ENCODE measurements at places on chromosomes 7 and 10. TPM values are rescaled to one million over a fixed set of nuclear protein-coding genes. Genes with fewer than 3 reads are reported as not detected.

The AEBP1 gene
- total RNA-seq, result 35.6 TPM

The ACTL6B gene
- 70.0 TPM for total RNA-seq

The ZDHHC6 gene
- total RNA-seq, result 24.5 TPM

The TFEC gene
- total RNA-seq, result 1.1 TPM

The GHRHR gene
- 4.1 TPM for total RNA-seq

The NRCAM gene
- 322 TPM for total RNA-seq

The ZNF488 gene
- 19.7 TPM for total RNA-seq

The TMEM184A gene
- not detected for total RNA-seq

The CPED1 gene
- 4.2 TPM for total RNA-seq

The EBLN1 gene
- total RNA-seq, result not detected

The MKLN1 gene
- total RNA-seq, result 116 TPM

The KCP gene
- total RNA-seq, result 0.57 TPM

The SPACDR gene
- total RNA-seq, result 6.2 TPM

The DOCK4 gene
- 176 TPM for total RNA-seq

The BCAP29 gene
- total RNA-seq, result 111 TPM

The OR9A2 gene
- total RNA-seq, result 3.2 TPM

The MYOZ1 gene
- total RNA-seq, result 0.63 TPM

The CELF2 gene
- 139 TPM for total RNA-seq

The LDB1 gene
- 85.1 TPM for total RNA-seq

The OR6V1 gene
- total RNA-seq, result not detected

The CALCR gene
- not detected for total RNA-seq

The C10orf53 gene
- total RNA-seq, result 0.30 TPM

The SPDYE9 gene
- not detected for total RNA-seq

The GNGT1 gene
- total RNA-seq, result not detected

The CISD1 gene
- total RNA-seq, result 50.3 TPM

The RBM20 gene
- total RNA-seq, result 1.6 TPM

The IFIT1B gene
- not detected for total RNA-seq

The FMC1 gene
- total RNA-seq, result 7.1 TPM

The USP54 gene
- total RNA-seq, result 185 TPM

The PKD1L1 gene
- 2.7 TPM for total RNA-seq

The SYT15B gene
- total RNA-seq, result 0.41 TPM

The SCART1 gene
- 4.8 TPM for total RNA-seq

The TMEM176B gene
- total RNA-seq, result 31.4 TPM

The SYCE1 gene
- total RNA-seq, result 13.2 TPM

The HABP2 gene
- total RNA-seq, result 3.9 TPM

The MPLKIP gene
- total RNA-seq, result 28.5 TPM

The PKD2L1 gene
- 5.1 TPM for total RNA-seq

The BTAF1 gene
- 45.8 TPM for total RNA-seq

The SPDYE1 gene
- not detected for total RNA-seq

The CABCOCO1 gene
- total RNA-seq, result 5.2 TPM

The SPDYE2 gene
- not detected for total RNA-seq

The CUZD1 gene
- total RNA-seq, result 1.7 TPM

The SEMA3E gene
- 13.1 TPM for total RNA-seq

The HK1 gene
- total RNA-seq, result 212 TPM

The NUTM2E gene
- 0.59 TPM for total RNA-seq

The SLC25A13 gene
- total RNA-seq, result 21.0 TPM

The MKI67 gene
- 5.4 TPM for total RNA-seq

The RRP12 gene
- total RNA-seq, result 45.4 TPM

The CDK1 gene
- 1.3 TPM for total RNA-seq

The CYP3A4 gene
- not detected for total RNA-seq

The RTKN2 gene
- 3.5 TPM for total RNA-seq

The ZNF277 gene
- 26.1 TPM for total RNA-seq
